ENCODE measurements at places on chromosomes 11 and 22.

- DNase-seq, result no peak
These were observed 38.4 kb upstream of the CRYBB3 start for GRCh38 chr22:25161017-25161915.

DNA sequence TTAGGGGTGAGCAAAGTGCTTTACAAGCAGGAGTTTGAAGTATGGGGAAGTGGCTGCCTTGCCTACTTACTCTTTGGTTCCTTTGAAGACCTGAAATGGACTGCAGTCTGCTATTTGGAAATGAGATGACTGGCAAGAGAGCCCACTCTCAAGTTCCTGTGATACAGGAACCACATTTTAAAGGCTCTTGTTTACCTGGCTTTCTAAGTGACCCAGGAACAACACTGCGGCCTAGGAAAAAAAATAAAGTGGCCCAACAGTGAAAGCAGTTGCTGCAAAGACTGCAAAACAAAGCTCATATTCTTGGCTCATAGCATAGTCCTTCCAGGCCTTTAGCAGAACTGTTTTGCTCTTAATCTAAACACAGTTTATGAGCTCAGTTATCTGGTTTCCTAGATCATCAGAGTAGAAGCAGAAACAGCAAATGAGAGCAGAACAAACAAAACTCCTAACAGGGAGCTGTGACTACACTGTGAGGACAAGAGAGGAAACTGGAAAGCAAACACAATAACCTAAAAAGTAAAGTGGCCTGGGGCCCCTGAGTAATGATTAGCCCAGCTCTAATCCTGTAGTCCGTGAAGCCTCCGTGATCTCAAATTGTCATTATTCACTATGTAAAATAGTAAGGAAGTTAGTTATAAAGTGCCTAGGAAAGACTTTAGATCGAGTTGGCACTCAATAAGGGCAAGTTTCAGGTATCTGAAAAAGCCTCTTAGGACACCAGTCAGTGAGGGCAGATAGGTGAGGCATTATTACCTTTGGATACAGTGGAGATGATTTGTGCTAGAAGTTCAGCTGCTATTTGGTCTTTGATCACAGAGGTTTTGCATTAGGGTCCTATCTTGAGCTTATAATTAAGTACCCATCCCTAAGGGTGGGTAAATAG is 11.5 kb downstream of the CCDC117 start:
- DNase-seq, result no peak

DNA sequence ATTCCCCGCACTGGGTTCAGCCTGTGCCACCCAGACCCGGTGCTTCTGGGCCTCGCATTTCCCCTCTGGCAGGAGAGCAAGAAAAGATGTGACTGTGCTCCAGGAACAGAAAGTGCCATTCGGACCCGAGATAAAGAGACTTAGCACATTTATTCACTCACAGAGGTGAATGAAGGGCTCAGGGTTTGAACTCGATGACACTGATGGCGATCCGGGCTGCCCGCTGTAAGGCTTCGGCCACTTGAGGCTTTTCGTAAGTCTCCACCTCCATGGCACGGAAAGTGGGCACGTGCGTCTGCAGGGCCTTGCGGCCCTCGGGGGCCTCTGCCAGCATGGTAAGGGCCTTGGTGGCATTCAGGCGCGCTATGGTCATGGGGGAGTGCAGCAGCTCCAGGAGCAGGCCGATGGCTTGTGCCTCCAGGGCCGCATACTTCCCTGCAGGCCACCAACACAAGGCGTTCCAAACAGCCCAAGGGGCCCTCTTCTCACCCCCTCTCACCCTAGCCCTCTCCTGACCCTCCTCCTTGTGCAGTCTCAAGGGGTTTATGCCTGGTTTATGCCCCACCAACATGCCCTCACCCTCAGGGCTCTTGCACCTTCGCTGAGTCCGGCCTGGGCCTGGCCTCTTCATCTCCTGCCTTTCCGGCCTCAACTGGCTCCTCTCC is 10.9 kb upstream of the GNAZ start:
- DNase-seq, result no peak

GRCh38 chr11:8228231-8228630 is 35.4 kb downstream of the LMO1 start:
- DNase-seq, result no peak

DNA sequence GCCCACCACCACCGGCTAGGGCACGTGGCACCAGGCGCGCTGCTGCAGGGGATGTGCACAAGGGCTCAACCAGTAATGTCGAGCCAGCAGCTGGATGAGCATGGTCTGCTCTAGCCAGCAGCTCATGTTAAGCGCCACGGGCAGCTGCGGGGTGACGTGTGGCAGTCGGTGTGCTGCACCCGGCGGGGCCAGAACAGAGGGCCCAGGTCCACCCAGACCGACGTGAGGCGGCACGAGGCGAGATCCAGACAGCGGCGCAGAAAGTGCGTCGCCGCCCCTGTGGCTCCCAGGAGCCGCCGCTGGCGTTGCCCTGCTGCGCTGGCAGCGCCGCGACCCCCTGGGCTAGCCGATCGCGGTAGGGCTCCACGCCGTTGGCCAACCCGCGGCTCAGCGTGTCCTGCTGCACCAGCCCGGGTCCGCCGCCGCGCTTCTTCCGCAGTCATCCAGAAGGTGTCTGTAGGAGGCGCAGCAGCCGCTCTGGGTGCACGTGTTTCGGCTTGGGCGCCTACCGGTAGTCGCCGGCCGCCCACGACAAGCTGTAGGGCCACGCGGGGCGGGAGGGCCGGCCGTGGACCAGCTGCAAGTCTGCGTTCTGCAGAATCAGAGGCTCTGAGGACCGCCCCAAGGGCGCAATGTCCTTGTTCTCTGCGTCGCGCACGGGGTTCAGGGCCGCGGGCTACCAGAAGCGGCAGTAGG is 4.6 kb upstream of the GALR3 start:
- peak; percentile 33 for DNase-seq

GRCh38 chr22:42430528-42431125 is 1.6 kb downstream of the NFAM1 start:
- no peak for DNase-seq
